Amniotic epithelial cell (primary cell): ENCODE measurements at places on chromosomes 7 and 10.

GRCh38 chr7:95578299-95578855, 17.9 kb downstream of the PDK4 start:
- no peak for DNase-seq

DNA sequence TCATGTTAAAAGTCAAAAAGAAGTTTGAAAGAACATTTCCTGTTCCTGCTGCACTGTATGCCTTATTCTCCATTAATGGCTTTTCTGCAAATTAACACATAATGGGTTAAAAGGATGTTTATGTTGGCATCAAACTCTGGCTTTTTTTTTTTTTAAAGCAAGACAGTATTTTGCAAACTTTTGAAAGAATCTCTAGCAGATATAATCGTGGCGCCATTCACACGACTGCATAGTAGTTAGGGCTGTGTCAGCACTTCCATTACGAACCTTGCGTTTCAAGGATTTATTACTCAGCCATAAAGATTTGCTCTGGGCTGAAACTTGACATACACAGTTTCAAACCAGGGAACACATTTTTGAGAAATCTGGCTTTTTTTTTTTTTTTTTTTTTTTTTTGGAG, 207.8 kb downstream of the DYNC1I1 start:
- DNase-seq = no peak

GRCh38 chr7:47573758-47574481, 8.0 kb downstream of the TNS3 start:
- peak; percentile 89 for DNase-seq

DNA sequence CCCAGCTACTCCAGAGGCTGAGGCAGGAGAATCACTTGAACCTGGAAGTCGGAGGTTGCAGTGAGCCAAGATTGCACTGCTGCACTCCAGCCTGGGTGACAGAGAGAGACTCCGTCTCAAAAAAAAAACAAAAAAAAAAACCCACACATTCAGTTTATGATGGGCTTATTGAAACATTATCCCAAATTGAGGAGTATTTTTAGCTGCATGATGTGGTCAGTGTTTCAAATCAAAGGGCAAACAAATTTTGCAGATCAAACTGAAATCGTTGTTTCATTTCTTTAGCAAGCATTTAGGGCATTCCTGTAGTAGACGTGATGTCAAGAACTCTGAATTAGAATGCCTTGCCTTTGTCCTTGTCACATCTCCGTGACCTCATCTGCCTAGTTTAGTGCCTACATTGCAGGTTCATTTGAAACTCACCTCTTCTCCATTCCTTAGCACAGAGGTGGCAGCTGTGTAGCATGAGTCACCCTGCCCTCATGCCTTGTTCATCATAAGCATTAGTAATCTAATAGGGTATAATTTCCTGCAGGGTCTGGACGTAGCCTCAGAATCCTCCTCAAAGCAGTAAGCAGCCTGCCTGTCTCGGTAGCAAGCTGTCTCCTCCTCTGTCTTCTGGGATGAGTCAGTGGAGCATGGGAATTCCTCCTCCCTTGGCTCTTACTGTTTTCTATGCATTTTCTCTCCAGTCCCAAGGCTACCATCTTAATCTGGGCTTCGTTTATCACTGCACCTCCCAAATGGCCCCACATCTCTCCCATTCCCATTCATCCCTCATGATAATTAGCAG, 73.8 kb downstream of the CUL1 start:
- peak; percentile 91 for DNase-seq

GRCh38 chr7:92953657-92954056, 117.3 kb upstream of the CDK6 start:
- DNase-seq = no peak
